ENCODE measurements at places on chromosomes 5 and 9. TPM values are rescaled to one million over a fixed set of nuclear protein-coding genes. Genes with fewer than 3 reads are reported as not detected.

Gene THOC3
- 116 TPM for total RNA-seq

Gene MORN5
- total RNA-seq = not detected

Gene CCDC171
- total RNA-seq = 1.6 TPM

Gene PCAT7
- not detected for total RNA-seq

Gene ENTPD2
- not detected for total RNA-seq

Gene PCDHGB1
- under 0.01 TPM for total RNA-seq

Gene QRFP
- total RNA-seq = not detected

Gene IRGM
- total RNA-seq = not detected

Gene CREB3
- total RNA-seq = 64.9 TPM

Gene EMB
- total RNA-seq = not detected

Gene PLEKHG4B
- total RNA-seq = not detected

Gene SLC4A9
- total RNA-seq = not detected

Gene CNTNAP3B
- 37.0 TPM for total RNA-seq

Gene FCN2
- not detected for total RNA-seq

Gene MROH2B
- not detected for total RNA-seq

Gene TSPAN17
- 38.0 TPM for total RNA-seq

Gene CFAP157
- total RNA-seq = not detected

Gene GRAMD2B
- 1.3 TPM for total RNA-seq

Gene PCDHGA3
- 0.15 TPM for total RNA-seq

Gene HTR4
- not detected for total RNA-seq

Gene IFNA2
- total RNA-seq = not detected

Gene MAN2A1
- 82.4 TPM for total RNA-seq

Gene PDZD2
- 9.4 TPM for total RNA-seq

Gene CCDC127
- total RNA-seq = 5.8 TPM

Gene RASEF
- under 0.01 TPM for total RNA-seq

Data from epithelial cell of umbilical artery (primary cell).